ENCODE measurements at places on chromosomes 1 and 21.
A peak's percentile ranks its signal among the peaks of the same experiment; 100 is the strongest.

DNA sequence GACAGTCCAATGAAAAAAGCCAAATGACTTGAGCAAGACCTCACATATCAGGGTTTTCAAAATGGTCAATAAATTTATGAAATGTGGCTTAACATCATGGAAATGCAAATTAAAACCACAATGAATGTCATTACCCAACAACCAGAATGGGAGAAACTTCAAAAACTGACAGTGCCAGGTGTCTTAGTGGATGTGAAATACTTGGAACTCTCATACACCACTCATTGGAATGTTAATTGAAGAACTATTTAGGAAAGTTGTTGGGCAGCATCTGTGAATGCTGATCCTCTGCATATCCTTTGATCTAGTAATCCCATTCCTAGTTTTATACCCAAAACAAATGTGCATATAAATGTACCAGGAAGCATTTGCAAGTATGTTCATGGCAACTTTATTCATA lies 19.2 kb upstream of the BACH1 start:
- DNase-seq: no peak
- no peak overlapping the region for H3K4me3 ChIP-seq
- no peak overlapping the region for H3K27ac ChIP-seq
- H3K4me1 ChIP-seq: no peaks in the 10 kb centered on the region
- H3K36me3 ChIP-seq: peaks cover 11% of the 10 kb centered on the region
- peaks cover 6% of the 10 kb centered on the region for H3K27me3 ChIP-seq

DNA sequence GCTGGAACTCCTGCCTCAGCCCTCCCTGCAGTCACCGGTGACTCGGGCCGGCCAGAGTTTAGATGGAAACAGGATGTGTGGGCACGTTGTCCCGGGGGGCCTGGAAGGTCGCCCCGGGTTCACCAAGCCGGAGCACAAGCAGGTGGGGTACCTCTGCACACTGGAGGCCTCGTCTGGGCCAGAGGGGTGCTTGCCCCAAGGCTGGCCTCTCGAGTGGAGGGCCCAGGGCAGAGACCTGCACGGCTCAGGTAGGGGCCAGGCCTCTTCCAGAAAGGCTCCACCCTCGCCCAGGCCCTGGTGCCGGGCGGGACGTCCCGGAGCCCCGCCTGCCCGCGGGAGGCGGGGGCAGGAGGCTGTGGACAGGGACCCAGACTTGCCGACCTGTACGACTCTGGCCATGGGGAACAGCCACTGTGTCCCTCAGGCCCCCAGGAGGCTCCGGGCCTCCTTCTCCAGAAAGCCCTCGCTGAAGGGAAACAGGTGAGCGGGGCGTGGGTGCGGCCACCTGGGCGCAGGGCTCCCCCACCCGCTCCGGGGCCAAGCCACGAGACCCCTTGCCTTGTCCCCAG lies at the start of gene PLEKHN1:
TSS of gene PLEKHN1 (plus strand) at position 348 of the 569 bp plus-strand sequence. CDS start at position 398, 50 bp downstream.
- H3K4me1 ChIP-seq: peaks cover 16% of the 10 kb centered on the region
- peaks cover 11% of the 10 kb centered on the region for H3K27me3 ChIP-seq
- H3K36me3 ChIP-seq: peaks cover 2% of the 10 kb centered on the region
- peak within 1 kb of the TSS; percentile 39 for H3K27ac ChIP-seq
- DNase-seq: peak; percentile 63

GRCh38 chr1:61374156-61374555 lies 291.8 kb downstream of the NFIA start:
- no peak overlapping the region for H3K27ac ChIP-seq
- H3K4me3 ChIP-seq: no peak overlapping the region
- no peaks in the 10 kb centered on the region for H3K36me3 ChIP-seq

- H3K27me3 ChIP-seq: no peaks in the 10 kb centered on the region
- H3K36me3 ChIP-seq: no peaks in the 10 kb centered on the region
- H3K4me3 ChIP-seq: no peak overlapping the region
- no peak overlapping the region for H3K27ac ChIP-seq
- H3K4me1 ChIP-seq: no peaks in the 10 kb centered on the region
- DNase-seq: no peak
Measured at GRCh38 chr1:72324451-72324850, 42.1 kb upstream of the NEGR1 start.

DNA sequence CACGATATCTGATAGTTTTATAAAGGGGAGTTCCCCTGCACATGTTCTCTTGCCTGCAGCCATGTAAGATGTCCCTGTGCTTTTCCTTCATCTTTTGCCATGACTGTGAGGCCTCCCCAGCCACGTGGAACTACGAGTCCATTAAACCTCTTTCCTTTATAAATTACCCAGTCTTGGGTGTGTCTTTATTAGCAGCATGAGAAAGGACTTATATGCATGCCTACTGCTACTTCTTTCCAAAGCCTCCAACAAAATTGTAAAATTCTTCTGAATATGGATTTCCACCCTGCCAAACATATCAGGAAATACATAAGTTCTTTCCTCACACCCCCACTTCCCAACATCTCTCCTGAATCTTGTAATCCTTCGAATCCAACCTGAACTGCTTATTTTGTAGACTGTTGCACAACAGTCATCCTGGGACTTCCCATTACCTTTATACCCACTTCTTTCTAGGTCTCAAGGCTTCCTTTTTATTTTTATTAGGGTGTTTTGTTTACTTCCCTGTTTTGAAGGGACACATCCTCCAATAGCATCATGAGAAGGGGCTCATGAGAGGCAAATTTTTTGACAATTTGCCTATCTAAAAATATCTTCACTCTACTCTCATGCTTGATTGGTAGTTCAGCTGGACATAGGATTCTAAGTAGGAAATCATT lies 67.5 kb upstream of the MUTYH start:
- no peaks in the 10 kb centered on the region for H3K27me3 ChIP-seq
- H3K36me3 ChIP-seq: no peaks in the 10 kb centered on the region
- peaks cover 7% of the 10 kb centered on the region for H3K4me1 ChIP-seq
- no peak overlapping the region for H3K4me3 ChIP-seq
- no peak for DNase-seq
- H3K27ac ChIP-seq: no peak overlapping the region

DNA sequence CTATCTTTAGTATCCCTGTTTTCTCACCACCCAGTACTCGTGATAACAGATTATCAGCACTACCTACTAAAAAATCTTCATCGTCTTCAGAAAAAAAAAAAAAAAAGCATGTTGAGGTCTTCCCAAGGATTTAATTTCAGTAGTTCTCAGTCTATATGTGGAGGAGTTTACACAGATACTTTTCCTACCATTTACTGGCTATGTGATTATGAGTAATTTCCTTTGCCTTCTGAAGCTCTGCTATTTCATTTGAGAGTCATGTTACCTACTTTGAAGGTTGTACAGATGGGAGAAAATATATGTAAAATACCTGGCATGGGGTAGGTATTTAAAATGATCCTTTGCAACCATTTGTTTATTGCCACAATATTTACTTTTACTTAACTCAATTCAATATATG lies 399.7 kb downstream of the NEGR1 start:
- H3K27ac ChIP-seq: no peak overlapping the region
- H3K36me3 ChIP-seq: no peaks in the 10 kb centered on the region
- H3K4me3 ChIP-seq: no peak overlapping the region
- H3K4me1 ChIP-seq: peaks cover 3% of the 10 kb centered on the region

DNA sequence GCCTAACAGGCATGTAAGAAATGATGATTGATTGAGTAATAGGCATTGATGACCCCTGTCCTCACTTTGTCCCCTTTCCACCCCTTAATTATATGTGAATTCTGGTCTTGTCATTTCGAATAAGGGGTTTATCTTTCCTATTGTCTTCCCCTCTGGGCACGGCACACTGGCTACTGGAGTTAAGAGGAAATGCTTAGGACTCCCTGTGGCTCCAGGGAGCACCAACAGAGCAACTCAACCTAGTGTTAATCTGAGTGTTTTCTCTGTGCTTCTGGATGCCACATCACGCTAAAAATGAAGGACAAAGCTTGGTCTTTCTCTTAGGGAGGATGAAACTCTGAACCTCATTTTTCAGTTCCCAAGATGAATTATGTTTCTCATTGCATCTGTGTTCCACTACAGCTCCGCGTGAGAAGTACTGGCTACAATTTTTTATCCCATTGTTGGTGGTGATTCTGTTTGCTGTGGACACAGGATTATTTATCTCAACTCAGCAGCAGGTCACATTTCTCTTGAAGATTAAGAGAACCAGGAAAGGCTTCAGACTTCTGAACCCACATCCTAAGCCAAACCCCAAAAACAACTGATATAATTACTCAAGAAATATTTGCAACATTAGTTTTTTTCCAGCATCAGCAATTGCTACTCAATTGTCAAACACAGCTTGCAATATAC lies 5.3 kb downstream of the FCER1A start:
- no peaks in the 10 kb centered on the region for H3K36me3 ChIP-seq
- peaks cover 6% of the 10 kb centered on the region for H3K27me3 ChIP-seq
- no peaks in the 10 kb centered on the region for H3K4me1 ChIP-seq
- no peak overlapping the region for H3K27ac ChIP-seq

GRCh38 chr1:13617773-13618172 lies 34.1 kb downstream of the PDPN start:
- H3K4me3 ChIP-seq: no peak overlapping the region
- no peaks in the 10 kb centered on the region for H3K36me3 ChIP-seq
- peaks cover 2% of the 10 kb centered on the region for H3K27me3 ChIP-seq
- H3K27ac ChIP-seq: no peak overlapping the region
- no peak for DNase-seq

GRCh38 chr1:47677241-47677940 lies 239.5 kb downstream of the FOXD2 start:
- H3K27ac ChIP-seq: no peak overlapping the region
- peaks cover 3% of the 10 kb centered on the region for H3K36me3 ChIP-seq
- H3K4me3 ChIP-seq: no peak overlapping the region
- peaks cover 7% of the 10 kb centered on the region for H3K27me3 ChIP-seq

DNA sequence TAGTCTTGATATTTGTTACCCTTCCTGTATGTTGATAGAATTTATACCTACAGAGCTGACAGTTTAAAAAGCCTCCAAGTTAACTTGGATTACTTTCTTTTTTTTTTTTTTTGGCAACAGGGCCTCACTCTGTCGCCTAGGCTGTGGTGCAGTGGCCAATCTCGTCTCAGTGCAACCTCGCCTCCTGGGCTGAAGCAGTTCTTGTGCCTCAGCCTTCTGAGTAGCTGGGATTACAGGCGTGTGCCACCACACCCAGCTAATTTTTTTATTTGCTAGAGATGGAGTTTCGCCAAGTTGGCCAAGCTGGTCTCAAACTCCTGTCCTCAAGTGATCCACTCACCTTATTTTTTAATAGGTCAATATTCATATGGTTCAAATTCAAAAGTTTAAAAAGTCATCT lies 32.7 kb downstream of the WDTC1 start:
- H3K4me3 ChIP-seq: no peak overlapping the region
- no peaks in the 10 kb centered on the region for H3K27me3 ChIP-seq
- peaks cover 4% of the 10 kb centered on the region for H3K36me3 ChIP-seq
- no peaks in the 10 kb centered on the region for H3K4me1 ChIP-seq
- DNase-seq: no peak

DNA sequence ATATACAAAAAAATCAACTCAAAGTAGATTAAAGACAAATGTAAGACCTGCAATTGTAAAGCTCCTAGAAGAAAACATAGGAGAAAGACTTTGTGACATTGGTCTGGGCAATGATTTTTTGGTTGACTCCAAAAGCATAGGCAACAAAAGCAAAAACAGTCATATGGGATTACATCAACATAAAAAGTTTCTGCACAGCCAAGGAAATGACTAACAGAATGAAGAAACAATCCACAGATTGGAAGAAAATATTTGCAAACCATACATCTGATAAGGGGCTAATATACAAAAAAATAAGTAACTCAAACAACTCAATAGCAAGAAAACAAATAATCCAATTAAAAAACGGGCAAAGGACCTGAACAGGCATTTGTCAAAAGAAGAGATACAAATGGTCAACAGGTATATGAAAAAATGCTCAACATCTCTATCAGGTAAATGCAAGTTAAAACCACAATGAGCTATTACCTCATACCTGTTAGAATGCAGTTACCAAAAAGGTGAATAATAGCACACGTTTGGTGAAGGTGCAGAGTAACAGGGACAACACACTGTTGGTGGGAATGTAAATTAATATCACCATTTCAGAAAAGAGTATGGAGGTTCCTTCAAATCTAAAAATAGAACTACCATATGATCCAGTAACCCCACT lies 173.7 kb upstream of the COA6 start:
- no peaks in the 10 kb centered on the region for H3K36me3 ChIP-seq
- H3K4me1 ChIP-seq: no peaks in the 10 kb centered on the region
- H3K27ac ChIP-seq: no peak overlapping the region
- no peak overlapping the region for H3K4me3 ChIP-seq
- H3K27me3 ChIP-seq: peaks cover 13% of the 10 kb centered on the region
- no peak for DNase-seq

- no peak overlapping the region for H3K27ac ChIP-seq
- H3K4me3 ChIP-seq: no peak overlapping the region
- H3K36me3 ChIP-seq: no peaks in the 10 kb centered on the region
- no peak for DNase-seq
- H3K27me3 ChIP-seq: peaks cover 1% of the 10 kb centered on the region
Measured at GRCh38 chr21:26457817-26458216, 115.3 kb downstream of the CYYR1 start.

DNA sequence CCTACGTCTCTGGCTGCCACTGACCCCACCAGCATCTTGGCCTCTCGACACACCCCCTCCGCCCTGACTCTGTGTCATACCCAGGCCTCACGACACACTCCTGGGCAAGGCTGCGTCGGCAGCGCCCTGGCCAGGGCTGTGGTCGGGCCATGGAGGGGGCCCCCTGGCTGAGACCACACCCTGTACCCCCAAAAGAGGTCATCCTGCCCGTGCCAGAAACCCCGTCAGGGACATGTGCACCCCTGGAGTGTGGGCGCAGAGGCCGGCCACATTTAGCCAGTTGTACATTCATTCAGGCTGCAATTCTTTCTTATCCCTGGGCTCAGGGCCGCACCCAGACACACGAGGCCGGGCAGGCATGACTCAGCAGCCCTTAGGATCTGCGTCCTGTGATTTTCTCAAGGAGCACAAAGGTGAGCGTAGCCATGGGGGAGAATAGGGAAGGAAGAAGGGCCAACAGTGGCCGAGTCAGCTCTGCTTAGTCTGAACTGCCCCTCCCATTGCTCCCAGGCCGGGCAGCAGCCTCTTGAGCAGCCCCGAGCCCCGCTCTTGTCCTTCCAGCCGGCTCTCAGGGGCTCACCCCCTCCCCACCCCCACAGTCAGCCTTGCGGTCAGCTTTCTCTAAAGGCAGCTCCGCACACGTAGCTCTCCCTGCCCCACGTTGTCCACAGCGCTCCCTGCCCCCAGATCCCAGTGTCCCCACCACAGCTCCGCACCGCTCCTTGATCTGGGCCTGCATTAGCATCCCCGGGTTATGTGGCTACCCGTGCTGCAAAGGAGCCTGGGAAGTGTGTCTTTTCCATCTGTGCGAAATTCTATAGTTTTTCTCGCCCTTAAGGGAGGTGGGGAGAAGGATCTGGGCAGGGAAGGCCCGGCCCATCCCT lies 7.9 kb downstream of the CSTB start:
- peaks cover 9% of the 10 kb centered on the region for H3K36me3 ChIP-seq
- DNase-seq: no peak
- H3K27me3 ChIP-seq: no peaks in the 10 kb centered on the region
- no peak overlapping the region for H3K27ac ChIP-seq
- no peak overlapping the region for H3K4me3 ChIP-seq

DNA sequence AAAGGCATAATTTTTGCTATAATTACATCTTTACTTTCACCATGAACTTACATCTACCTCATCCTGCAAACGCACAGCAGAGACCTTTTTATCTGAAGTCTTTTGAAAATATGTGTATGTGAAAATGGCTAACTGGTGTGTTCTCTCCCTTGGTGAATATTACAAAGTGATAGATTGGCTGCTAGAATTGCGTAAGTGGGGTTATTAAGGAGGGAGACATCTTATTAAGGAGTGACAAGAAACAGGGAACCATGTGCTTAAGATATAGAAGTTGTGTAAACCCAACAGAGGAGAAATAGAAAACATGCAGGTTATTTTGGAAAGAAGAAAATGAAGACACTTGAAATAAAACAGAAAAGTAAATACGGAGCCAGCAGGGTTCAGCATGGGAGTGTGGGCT lies 7.8 kb downstream of the KCNJ15 start:
- no peak for DNase-seq
- no peak overlapping the region for H3K27ac ChIP-seq
- H3K4me1 ChIP-seq: peaks cover 17% of the 10 kb centered on the region

Data from activated naive CD8-positive, alpha-beta T cell treated with anti-CD3 and anti-CD28 coated beads, Interleukin-2, amount 50 U/mL, for 24 hours (primary cell).